ENCODE measurements at places on chromosomes 5 and 9. TPM values are rescaled to one million over a fixed set of nuclear protein-coding genes. Genes with fewer than 3 reads are reported as not detected.

ZNF883 gene
- total RNA-seq: 0.89 TPM

PDLIM4 gene
- not detected for total RNA-seq

SLC4A9 gene
- not detected for total RNA-seq

GHR gene
- total RNA-seq: not detected

NUTM2G gene
- total RNA-seq: not detected

PALM2AKAP2 gene
- 0.36 TPM for total RNA-seq

AK1 gene
- 65.1 TPM for total RNA-seq

DND1 gene
- 1.4 TPM for total RNA-seq
